ENCODE measurements at places on chromosomes 13 and 19. TPM values are rescaled to one million over a fixed set of nuclear protein-coding genes. Genes with fewer than 3 reads are reported as not detected.

The APLP1 gene
- 1.5 TPM for total RNA-seq

The TTC9B gene
- total RNA-seq = not detected

The KRTDAP gene
- total RNA-seq = not detected

The MATK gene
- total RNA-seq = 3.3 TPM

The B3GLCT gene
- total RNA-seq = 5.4 TPM

The DGKH gene
- 30.5 TPM for total RNA-seq

GRCh38 chr13:33624253-33624652, 193.7 kb upstream of the RFC3 start:
- no peak for DNase-seq
- H3K4me1 ChIP-seq = no peaks in the 10 kb centered on the region
- H3K27ac ChIP-seq = no peak overlapping the region
- no peak overlapping the region for H3K4me3 ChIP-seq

- peaks cover 14% of the 10 kb centered on the region for H3K4me1 ChIP-seq
- peak; percentile 89 for DNase-seq
- H3K36me3 ChIP-seq = no peaks in the 10 kb centered on the region
- peak overlapping the region; percentile 12 for H3K4me3 ChIP-seq
- no peak overlapping the region for H3K27ac ChIP-seq
Observed at GRCh38 chr19:12647490-12648071, 19.0 kb downstream of the MAN2B1 start.

DNA sequence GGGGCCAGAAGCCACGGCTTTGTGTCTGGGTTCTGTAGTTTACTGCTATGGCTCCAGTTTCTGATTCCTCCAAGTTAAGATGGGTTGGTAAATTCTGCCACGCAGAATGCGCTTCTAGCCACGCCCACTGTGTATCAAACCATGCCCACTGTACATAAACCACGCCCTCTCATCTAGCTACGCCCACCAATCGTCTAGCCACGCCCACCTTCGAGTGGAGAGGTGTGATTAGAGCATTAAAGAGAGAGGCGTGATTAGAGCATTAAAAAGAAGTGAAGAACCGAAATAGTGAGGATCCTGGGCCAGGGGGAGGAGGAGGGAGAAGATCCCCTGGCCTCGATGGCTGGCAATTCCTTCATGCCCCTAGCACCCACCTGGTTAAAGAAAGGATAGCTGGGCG, 43.7 kb upstream of the ADGRE5 start:
- no peaks in the 10 kb centered on the region for H3K36me3 ChIP-seq
- H3K27ac ChIP-seq = no peak overlapping the region
- H3K4me1 ChIP-seq = no peaks in the 10 kb centered on the region
- peak; percentile 81 for DNase-seq
- H3K4me3 ChIP-seq = no peak overlapping the region
- no peaks in the 10 kb centered on the region for H3K27me3 ChIP-seq

- peak overlapping the region; percentile 52 for H3K4me3 ChIP-seq
- no peaks in the 10 kb centered on the region for H3K27me3 ChIP-seq
- peak; percentile 61 for DNase-seq
- H3K27ac ChIP-seq = peak overlapping the region; percentile 76
Observed at GRCh38 chr19:1566392-1567115, 1.6 kb downstream of the MEX3D start.

DNA sequence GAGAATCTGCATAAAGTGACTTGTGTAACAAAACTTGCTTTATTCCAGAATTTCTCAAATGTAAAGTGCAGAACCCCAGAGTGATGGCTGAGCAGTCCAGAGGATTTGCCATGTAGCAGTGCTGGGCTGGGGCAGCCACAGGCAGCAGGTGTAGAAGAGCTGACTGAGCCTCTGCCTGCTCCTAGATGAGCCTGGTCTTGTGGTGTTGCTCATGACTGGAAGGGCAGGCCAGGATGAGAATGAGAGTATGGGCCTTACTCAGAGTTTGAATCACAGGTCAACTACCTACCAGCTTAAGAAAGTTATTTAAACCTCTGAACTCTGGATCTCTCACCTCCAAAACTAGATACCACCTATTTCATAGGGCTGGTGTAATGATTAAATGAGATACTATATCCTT, 2.9 kb upstream of the C13orf42 start:
- no peak overlapping the region for H3K4me3 ChIP-seq
- no peaks in the 10 kb centered on the region for H3K27me3 ChIP-seq
- no peaks in the 10 kb centered on the region for H3K4me1 ChIP-seq

DNA sequence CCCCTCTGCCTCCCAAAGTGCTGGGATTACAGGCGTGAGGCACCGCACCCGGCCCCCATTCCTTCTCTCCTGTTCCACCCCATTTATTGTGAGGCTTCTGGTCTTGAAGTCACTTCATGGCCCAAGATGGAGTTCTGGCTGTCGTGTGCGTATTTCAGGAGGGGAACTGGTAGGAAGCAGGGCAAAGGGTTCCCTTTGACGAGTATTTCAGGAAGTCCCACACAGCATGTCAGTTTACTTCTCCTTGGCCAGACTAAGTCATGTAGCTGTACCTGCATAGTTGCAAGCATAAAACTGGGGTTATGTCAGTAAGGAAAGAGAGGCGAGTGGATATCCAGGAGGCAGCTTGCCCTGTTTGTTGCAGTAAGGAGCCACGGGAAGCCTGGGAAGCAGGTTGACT, 10.1 kb downstream of the WDR62 start:
- H3K27ac ChIP-seq = no peak overlapping the region
- H3K27me3 ChIP-seq = no peaks in the 10 kb centered on the region
- no peaks in the 10 kb centered on the region for H3K4me1 ChIP-seq

- H3K4me3 ChIP-seq = no peak overlapping the region
- H3K27ac ChIP-seq = no peak overlapping the region
- DNase-seq = no peak
- no peaks in the 10 kb centered on the region for H3K4me1 ChIP-seq
- no peaks in the 10 kb centered on the region for H3K36me3 ChIP-seq
Observed at GRCh38 chr13:62747152-62747551, 1331.5 kb upstream of the PCDH20 start.

DNA sequence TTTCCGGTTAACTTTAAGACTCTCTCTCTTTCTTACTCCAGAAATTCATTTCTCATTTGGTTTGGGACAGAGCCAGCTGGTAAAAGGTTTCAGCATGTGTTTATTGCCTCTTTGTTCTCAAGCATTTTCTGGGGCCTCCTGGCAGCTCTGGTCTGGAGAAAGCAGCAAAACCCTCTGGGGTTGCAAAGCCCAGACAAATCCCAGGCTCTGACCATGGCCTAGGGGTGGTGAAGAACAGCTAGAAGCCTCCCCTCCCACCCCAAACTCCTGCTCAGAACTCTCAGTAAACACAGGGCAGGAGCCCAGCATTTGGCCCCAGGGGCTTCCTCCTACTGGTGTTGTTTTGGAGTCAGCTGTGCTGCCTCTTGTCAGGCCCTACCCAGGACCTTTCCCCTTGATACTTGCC, 124.2 kb upstream of the SERP2 start:
- peak overlapping the region; percentile 55 for H3K27ac ChIP-seq
- no peak overlapping the region for H3K4me3 ChIP-seq
- no peaks in the 10 kb centered on the region for H3K27me3 ChIP-seq

DNA sequence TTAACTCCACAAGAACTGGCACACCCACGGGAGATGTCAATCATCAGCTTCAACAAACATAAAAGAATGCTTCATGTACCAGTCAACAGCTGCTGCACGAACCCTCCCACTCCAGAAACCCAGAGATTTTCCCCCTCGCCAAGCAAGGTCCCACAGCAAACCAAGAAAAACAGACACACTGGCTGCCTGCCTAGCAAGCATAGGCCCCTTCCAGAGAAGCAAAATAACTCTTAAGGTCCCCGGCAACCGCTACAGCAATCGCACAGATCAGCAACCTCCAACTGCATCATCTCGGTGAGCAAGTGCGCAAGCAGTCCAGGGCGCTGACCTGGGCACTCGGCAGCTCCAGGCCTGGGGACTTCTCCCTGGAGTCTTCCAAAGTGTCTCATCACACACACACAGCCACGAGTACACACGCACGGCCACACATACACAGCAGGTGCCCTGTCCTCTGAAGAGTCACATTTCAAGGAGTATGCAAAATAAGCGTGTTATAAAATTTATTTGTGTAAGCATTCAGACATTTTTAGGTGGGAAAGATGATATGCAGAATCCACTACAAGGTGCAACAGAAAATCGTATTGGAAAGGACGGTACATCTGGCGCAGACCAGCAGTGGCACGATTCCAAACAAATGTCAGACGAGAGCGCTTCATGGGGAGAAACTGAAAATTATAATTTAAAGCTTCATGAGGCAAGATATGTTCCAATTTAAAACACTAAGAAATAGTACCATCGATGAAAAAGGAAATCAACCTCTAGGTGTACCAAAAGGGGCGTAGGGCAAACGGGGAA, 125.0 kb downstream of the STK24 start:
- no peaks in the 10 kb centered on the region for H3K4me1 ChIP-seq
- DNase-seq = no peak
- no peaks in the 10 kb centered on the region for H3K27me3 ChIP-seq
- H3K4me3 ChIP-seq = no peak overlapping the region
- H3K36me3 ChIP-seq = no peaks in the 10 kb centered on the region

DNA sequence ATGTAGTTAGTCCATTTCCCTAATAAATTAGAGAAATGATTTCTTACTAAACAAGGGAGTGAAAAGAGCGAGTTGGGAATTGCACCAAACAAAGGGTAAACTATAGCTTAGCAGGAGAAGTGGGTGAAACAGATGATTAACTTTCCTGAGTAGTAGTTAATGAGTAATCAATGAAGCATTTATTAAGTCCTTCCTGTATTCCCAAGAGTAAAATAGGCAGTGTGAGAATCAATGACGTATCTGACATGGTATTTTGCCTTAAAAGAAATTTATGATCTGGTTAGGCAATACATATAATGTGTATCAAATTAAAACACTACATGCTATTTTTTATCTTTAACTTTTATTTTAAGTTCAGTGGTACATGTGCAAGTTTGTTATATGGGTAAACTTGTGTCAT, 142.8 kb downstream of the KLF5 start:
- no peaks in the 10 kb centered on the region for H3K27me3 ChIP-seq
- H3K36me3 ChIP-seq = no peaks in the 10 kb centered on the region
- no peak overlapping the region for H3K4me3 ChIP-seq
- H3K27ac ChIP-seq = no peak overlapping the region

- no peak overlapping the region for H3K27ac ChIP-seq
- H3K4me3 ChIP-seq = no peak overlapping the region
- H3K27me3 ChIP-seq = no peaks in the 10 kb centered on the region
Observed at GRCh38 chr13:60990032-60990733, 425.5 kb downstream of the PCDH20 start.

GRCh38 chr19:38394488-38394887, 6.0 kb downstream of the SPRED3 start:
- peak overlapping the region; percentile 44 for H3K4me3 ChIP-seq
- DNase-seq = peak; percentile 59
- peaks cover 12% of the 10 kb centered on the region for H3K4me1 ChIP-seq

GRCh38 chr13:61414686-61415057, 977 bp downstream of the PCDH20 start:
- no peak overlapping the region for H3K27ac ChIP-seq
- no peak overlapping the region for H3K4me3 ChIP-seq
- H3K27me3 ChIP-seq = no peaks in the 10 kb centered on the region
- no peak for DNase-seq

GRCh38 chr13:109724603-109725002, 61.8 kb downstream of the IRS2 start:
- no peaks in the 10 kb centered on the region for H3K4me1 ChIP-seq
- DNase-seq = no peak
- no peaks in the 10 kb centered on the region for H3K36me3 ChIP-seq
- H3K27ac ChIP-seq = no peak overlapping the region

DNA sequence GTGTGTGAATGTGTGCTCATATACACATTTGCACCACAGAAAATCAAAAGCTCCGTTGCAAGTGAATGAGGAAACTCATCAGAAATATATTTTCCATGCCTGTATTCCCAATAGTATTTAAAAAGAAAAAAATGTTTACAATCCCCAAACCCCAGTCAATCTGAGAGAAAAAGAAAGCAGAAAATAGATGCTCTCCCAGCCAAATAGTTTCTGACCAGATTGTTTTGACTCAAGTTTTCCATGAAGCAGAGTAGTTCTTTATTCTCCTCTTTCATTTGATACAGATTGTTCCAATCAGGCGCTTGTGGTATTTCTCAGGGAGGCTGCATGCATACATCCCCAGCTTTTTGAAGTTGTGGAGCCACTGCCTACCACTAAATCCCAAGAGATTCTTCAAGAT, 110.6 kb downstream of the STARD13 start:
- H3K4me3 ChIP-seq = no peak overlapping the region
- no peaks in the 10 kb centered on the region for H3K27me3 ChIP-seq
- no peaks in the 10 kb centered on the region for H3K36me3 ChIP-seq
- H3K4me1 ChIP-seq = no peaks in the 10 kb centered on the region
- no peak overlapping the region for H3K27ac ChIP-seq
- DNase-seq = no peak

DNA sequence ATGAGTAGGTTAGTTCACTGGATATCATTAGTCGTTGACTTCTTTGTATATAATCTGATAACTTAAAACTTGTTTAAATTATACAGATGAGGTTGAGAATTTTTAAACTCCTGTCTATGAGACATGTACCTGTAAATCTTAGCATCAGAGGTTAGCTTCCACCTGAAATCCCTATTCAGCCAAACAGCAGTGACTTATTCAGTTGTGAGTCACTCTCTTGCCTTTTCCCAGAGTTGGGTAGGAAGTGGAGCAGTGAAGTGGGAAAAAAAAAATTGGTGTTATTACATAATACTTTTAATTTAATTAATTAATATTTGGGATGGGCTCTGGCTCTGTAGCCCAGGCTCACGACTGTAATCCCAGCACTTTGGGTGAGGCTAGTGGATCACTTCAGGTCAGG, 32.9 kb downstream of the ZNF701 start:
- no peaks in the 10 kb centered on the region for H3K4me1 ChIP-seq
- no peak for DNase-seq
- no peak overlapping the region for H3K27ac ChIP-seq
- H3K27me3 ChIP-seq = no peaks in the 10 kb centered on the region
- H3K36me3 ChIP-seq = no peaks in the 10 kb centered on the region

Data from Peyer's patch (tissue), 4 donors.